ENCODE measurements at places on chromosomes 7 and 10. TPM values are rescaled to one million over a fixed set of nuclear protein-coding genes. Genes with fewer than 3 reads are reported as not detected.

CDC14C gene
- not detected for total RNA-seq

CNNM1 gene
- 34.0 TPM for total RNA-seq

GRK5 gene
- 16.0 TPM for total RNA-seq

WEE2 gene
- 0.19 TPM for total RNA-seq

OR2A42 gene
- not detected for total RNA-seq
